ENCODE measurements at places on chromosomes 7 and 10.

DNA sequence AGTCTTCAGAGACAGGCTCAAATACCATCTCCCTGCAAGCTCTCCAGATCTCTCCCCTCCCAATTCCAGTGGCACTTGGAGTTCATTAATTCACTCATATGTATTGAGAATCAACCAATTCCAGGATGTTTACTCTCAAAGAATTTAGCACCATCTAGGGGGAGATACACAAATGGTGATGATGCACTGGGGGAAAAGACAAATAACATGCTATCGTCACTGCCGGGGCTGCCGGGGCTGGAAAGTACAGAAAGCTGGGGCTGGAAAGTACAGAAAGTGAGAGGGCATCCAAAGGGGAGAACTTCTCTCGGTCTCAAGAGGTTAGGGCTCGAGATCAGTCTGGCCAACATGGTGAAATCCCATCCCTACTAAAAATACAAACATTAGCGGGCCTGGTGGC is 118.7 kb downstream of the MKX start:
- DNase-seq, result no peak

GRCh38 chr7:132769280-132769679 is 193.0 kb upstream of the PLXNA4 start:
- no peak for DNase-seq

DNA sequence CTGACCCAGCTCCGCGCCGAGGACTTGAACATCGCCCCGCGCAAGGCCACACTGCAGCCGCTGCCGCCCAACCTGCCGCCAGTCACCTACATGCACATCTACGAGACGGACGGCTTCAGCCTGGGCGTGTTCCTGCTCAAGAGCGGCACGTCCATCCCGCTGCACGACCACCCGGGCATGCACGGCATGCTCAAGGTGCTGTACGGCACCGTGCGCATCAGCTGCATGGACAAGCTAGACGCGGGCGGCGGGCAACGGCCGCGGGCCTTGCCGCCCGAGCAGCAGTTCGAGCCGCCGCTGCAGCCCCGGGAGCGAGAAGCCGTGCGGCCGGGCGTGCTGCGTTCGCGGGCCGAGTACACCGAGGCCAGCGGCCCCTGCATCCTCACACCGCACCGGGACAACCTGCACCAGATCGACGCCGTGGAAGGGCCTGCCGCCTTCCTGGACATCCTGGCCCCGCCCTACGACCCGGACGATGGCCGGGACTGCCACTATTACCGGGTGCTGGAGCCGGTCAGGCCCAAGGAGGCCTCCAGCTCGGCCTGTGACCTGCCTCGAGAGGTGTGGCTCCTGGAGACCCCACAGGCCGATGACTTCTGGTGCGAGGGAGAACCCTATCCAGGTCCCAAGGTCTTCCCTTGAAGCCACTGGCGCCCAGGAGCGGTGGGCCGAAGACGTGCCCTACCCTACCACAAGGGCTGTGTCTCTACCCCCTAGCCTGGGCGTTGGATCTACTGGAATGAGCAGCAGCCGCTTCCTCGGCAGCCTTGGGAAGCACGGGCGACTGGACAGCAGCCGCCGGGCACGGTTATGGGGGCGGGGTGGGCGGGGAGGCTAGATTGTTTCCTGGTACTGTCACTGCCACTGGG is 945 bp downstream of the ADO start:
- DNase-seq, result no peak

- DNase-seq, result no peak
Observed at GRCh38 chr7:48090095-48090805, 1.2 kb downstream of the UPP1 start.

GRCh38 chr10:50982989-50983388 is 91.3 kb upstream of the PRKG1 start:
- DNase-seq, result no peak

DNA sequence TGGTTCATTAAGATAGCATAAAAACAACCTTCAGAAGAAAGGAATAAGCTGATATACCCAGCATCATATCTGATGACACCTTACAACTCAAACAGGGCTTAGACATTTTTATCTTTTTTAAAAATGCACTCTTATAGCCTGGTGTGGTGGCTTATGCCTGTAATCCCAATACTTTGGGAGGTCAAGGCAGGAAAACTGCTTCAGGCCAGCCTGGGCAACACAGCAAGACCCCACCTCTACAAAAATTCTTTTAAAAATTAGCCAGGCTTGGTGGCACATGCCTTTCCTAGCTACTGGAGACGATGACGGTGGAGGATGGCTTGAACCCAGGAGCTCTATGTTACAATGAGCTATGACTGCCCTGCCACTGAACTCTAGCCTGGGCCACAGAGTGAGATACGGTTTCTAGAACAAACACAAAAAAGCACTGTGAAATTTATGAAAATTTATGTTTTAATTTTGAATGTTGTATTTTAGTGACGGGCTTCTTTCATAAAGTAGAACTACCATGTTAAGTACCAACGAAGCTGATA is 12.3 kb upstream of the KMT2E start:
- no peak for DNase-seq

- no peak for DNase-seq
Observed at GRCh38 chr7:154871507-154871906, 131.4 kb downstream of the PAXIP1 start.

DNA sequence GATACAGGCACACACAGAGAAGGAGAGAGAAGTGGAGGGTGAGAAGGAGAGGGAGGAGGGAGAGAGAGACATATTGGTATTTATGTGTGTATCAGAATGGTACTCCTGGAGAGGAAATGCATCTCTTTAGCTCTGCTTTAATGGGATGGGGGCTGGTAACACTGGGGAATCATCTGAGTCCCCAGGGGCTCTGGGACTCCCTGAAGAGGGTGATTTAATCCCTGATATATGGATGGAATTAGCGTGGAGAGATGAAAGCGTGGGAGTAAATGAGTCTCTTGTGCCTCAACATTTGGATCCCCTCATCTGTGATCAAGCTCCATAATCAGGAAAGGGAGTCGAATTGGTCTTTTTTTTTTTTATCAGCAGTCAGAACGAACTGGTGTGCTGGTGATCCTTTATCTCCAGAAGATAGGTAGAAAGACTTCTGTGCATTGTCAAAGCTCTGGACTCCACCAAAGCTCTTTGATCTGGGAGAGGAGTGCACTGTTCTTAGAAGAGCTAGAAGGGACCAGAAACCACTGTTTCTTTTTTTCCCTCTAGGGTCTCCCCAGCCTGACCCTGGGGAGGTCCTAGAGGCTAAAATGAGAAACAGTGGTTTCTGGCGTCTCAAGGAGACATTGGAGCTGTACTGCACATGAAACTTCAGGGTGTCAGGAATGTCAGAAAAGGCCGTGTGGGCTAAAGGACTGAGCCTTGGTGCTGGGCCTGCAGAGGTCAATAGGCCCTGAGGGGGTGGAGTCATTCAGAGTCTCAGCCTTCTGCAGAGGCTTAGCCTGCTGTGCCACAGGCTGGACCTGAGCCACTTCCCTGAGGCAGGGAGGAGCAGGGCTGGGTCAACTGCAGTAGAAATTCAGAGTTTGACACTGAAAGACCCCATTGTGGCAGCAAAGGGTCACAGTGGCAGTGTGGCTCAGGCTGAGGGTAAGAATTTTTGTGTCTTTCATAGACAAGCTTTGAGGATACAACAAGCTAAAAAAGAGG is 234.4 kb upstream of the SLC26A5 start:
- DNase-seq, result no peak

DNA sequence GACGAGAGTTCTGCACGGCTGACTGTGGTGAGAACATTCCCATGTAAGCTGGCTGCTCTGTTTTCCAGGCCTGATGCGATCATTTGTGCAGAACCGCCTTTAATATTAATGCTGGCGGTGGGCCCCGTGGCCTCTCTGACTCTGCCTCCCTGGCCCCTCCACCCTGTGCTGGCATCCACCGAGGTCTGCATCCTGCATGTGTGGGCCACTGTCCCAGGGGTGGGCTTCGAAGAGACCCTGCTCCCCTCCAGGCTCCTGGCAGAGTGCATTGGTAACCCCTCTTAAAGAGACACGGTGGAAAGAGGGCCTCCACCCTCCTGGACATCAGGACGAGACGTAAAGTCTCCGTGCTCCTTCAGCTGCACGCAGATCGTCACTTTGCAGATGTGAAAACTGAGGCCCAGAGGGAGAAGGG is 67.3 kb upstream of the FAM20C start:
- no peak for DNase-seq

GRCh38 chr7:5295039-5296014 is 12.6 kb downstream of the SLC29A4 start:
- no peak for DNase-seq

- DNase-seq, result no peak
Observed at GRCh38 chr10:25696013-25696708, 237.9 kb upstream of the MYO3A start.

DNA sequence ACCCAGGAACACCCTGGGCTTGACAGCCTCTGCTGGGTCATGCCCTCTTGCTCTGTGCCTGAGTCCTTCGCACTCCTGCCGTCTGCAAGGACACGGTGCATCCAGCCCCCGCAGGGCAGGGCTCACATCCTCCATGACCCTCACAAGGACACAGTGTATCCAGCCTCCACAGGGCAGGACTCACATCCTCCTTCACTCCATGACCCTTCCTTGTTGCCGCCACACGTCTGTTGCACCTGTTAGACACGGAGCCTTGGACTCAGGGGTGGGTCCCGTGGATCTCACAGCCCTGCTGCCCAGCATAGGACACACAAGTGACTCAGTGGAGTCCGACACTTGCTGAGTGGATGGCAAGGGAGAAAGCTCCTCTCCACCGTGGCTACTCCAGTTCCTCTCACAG is 500.8 kb downstream of the DNAJB6 start:
- no peak for DNase-seq

- no peak for DNase-seq
Observed at GRCh38 chr10:125144693-125145623, 15.4 kb downstream of the CTBP2 start.

DNA sequence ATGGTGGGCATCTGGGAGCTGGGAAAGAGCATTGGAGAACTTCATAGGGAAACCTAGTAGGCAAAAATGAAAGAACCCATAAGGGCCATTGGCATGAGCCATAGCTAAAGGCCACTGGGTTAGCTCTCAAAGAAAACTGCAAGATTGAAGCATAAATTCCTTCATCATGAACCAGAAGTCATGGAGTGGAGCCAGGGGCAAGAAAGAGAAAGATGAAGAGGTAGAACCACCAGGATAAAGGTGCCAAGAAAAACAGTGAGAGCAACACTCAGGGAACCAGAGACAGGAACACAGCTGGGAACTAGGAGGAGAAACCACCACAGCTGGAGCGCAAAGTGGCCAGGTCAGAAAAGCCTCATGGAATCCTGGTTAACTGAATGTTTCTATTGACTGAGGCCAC is 11.5 kb upstream of the SGMS1 start:
- DNase-seq, result no peak

DNA sequence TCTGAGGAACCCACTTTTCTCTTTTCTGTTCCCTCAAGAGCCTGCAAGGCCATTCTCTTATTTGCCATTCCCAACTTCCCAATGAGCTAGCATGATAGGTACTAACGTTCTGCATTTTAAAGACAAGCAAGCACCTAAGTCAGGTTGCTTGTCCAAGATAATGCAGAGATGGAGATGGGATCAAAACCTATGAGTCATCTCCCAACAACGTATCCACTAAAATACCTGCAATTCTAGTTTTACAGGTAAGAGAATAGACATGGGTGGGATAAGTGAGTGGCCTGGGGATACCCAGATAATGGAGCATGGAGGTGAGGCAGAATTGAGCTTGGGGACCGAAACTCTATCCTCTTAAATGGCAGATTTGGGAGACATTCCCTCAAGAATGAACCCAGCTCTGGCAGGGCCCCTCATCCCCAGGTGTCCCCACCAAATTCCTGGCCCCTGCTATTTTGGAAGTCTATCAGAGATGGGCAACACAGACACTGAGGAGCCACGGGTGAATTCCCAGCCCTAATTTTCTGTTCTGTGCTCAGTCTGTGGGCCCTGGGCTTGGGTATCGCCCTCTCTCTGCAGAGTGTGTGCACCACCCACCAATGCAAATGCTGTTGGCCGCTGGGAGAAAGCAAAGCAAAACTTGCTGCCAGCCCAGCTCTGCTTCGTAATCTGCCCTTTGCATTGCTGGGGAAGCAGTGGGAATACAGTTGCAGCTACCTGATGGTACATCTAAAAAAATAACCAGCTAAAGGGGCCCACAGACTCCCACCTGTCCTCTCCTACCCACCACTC is 98.3 kb downstream of the KCNMA1 start:
- DNase-seq, result no peak

DNA sequence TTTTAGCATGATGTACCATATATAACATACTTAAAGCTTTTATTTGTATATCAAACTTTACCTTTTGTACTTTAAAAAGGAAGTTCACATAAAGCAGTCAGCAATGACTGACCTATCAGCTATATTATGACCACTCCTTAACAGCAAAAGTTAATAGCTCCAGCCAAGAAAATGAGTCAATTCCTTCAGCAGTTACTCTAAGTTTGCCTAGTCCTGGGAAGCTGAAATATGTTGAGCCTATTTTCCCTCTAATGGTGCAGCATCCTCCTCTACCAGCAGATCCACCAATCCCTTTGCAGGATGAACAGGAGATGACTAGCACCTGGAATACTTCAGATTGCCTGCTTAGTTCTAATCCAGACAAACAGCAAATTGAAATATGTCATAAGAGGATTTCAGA is 64.2 kb downstream of the CUL2 start:
- no peak for DNase-seq

DNA sequence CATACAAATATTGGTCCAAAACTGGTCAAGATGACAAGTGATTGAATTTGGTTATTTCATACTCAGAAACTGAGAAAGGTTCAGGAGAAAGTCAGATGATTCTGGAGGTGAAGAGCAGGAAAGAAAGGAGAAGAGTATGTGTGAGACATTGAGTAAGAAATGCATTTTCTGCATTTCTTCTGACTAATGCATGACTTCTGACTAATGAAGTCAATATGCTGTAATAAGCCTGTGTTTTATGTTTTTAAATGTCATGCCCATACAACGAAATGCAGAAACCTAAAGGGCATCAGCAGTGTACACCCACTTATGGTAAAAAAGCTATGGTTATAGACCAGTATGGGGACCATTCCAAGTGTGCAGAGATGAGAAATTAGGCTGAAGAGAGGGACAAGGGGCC is 1227.8 kb upstream of the SORCS1 start:
- no peak for DNase-seq

GRCh38 chr7:121204537-121204936 is 124.3 kb upstream of the WNT16 start:
- no peak for DNase-seq

DNA sequence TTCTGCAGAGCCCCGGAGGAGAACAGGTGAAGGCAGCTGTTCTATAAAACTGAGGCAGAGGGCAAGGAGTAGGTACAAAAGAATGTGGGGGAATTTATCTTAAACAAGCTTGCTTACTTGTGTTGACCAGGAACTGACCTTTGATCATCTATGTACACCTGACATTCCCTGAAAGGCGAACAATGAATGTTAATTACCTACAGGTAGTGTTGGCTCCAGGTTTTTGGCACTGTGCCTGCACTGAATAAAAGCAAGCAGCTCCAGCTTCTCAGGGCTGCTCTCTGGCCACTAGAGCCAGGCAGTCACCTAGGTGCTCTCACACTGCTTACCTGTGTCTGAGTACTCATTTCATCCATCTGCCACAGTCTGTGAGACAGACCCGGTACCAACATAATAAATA is 87.0 kb downstream of the RAPGEF5 start:
- no peak for DNase-seq

All from bone marrow (tissue), 2 donors.